Spinal cord (tissue), 10 donors: ENCODE measurements at places on chromosomes 11 and 22.
A peak's percentile ranks its signal among the peaks of the same experiment; 100 is the strongest.

GRCh38 chr11:2035382-2035781, 37.7 kb upstream of the H19 start:
- DNase-seq: no peak

DNA sequence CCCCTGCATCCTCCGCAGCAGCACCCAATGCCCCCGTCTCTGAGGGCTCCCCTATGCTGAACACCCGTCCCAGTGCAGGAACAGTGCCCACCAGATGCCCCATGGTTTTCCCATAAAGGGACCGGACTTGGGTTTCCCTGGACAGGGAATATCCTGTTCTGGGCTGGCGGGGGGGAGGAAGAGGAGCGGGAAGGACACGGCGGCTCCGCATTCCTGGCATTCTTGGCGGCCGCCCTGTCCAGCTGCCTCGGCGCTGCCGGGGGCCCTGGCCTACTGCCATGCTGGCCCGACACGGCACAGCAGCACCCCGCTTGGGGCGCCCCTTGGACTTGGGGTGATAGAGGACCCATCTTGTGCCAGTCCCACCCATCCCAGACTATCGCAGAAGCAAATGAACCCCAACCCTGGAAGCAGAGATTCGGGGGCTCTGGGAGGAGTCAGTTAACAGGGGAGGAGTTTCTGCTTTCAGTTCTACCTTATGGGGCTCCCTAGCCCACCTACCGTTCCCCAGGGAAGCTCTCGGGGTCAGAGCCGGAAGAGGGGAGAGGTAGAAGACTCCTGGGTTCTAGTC, 23.7 kb upstream of the CBX7 start:
- DNase-seq: no peak

- no peak for DNase-seq
These were observed 26.6 kb upstream of the CABP7 start for GRCh38 chr22:29693161-29693560.

- no peak for DNase-seq
These were observed at the start of gene TRIM29 for GRCh38 chr11:120137611-120138521. TRIM29 (minus strand) TSS chr11:120138113; CDS start chr11:120138031, 82 bp downstream.

DNA sequence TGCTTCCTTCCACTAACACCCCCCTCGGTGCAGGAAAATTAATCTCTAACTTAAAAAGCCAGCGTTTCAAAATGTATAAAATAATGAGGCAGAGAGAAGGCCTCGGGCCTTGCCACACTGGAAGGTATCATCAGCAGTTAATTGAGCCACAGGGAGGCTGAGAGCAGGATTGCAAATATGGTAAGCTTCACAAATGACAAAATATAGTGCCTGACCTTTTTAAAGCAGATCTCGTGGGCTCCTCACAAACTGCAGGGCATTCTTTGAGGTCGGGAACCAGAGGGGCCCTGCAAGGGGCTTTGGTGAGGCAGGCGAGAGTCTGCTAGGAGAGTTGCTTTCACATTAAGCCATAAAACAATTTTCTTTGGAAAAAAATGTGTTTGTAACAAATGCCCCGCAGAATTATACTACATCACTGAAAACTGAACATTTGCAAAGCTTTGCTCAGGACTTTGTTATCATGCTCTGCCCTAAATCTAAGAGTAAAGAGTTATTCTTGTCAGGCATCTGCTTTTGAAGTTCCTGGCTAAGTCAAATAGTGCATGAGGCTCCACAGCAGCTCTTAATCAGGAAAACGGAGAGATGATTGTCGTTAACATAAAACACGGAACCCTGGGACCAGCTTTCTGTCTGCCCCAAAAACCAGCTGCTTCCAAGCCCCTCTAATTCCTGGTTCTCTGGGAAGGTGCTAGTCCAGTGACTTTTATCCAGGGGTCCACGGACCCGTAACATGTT, 61.4 kb upstream of the SYT13 start:
- DNase-seq: peak; percentile 34

DNA sequence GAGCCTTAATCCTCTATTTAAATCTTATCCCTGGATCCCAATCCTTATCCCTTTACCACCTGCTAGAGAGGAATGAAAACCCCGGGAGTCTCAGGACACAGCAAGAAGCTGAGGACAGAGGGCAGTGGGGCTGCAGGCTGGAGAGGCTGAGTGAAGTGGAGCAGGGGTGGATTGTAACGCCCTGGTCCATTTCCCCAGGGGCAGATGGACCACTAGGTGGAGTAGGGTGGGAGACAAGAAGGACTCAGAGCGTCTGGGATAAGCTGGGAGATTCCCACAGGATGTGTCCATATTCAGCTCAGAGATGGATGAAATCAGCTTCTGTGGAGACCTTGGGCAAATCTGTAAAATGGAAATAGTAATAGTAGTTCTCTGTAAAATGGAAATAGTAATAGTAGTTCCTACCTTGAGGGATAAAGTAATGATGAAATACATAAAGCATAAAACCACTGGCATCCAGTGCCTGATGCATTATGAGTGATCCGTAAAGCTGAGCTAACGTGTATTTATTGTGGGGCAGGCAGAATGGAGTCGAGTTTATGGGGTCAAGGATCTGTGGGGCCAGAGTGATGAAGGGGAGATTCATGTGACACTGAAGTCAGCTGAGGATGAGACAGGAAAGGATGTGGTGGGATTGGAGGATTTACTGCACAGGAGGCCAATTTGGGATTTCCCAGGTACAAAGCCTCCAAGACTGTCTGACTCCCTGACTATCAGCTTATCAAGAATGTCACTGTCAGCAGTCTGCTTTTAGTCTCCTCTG, 1.9 kb upstream of the ROBO4 start:
- no peak for DNase-seq

- DNase-seq: no peak
These were observed 58.0 kb upstream of the FADD start for GRCh38 chr11:70145071-70145470.

DNA sequence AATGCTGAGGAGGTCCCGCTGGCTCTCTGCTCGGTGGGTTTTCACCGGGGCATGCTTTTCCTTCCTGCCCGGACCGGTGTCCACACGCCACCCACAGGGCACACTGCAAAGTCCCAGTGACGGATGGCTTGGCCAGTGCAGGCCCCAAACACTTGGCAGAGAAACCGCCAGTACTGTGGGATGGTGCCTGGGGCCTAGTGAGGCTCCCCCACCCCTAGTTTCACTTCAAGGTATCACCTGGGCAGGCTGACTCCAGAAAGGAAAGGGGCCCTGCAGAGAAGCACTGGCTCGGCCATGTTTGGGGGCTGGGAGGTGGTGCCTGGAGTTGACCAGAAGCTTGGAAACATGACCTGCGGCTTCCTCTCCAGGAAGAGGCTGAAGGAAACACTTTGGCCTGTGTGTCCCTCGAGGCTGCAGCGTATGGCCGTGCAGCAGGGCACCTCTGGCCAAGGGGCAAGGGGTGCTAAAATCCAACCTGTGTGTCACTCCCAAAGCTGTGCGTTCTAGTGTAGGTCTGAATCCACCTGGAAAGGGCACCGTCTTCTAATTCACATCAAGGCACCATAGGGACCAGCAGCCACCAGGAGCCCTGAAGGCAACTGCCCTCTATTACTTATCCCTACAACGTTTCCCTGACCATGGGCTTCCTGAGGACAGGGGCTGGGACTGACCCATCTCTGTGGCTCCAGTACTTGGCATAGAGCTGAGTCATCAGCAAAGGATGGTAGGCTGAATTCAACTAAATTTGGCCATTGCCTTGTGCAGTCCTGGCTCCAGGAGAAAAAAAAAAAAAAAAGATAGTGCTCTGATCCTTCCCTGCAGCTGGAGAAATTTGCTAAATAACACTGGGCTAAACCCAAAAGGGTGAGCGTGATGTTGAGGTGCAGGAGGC, 22.6 kb downstream of the TPBGL start:
- DNase-seq: no peak

DNA sequence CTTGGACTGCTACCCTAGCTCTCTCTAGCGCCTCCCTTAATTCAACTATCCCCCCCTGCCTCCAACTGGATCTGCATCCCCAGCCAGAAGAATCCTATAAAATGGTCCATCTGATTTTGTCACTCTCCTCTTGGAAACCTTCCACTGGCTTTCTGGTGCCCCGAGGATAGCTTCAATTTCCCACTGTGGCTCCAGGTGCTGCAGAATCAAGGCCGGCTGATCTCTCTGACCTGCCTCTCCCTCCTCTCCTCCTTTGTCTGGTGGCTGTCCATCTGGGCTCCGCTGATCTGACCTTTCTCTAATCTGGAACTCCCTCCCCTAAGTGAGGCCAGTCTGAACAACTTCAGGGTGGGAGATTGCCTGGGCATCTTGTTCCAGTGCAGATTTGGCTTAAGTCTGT, 6.1 kb upstream of the GRK3 start:
- DNase-seq: no peak

DNA sequence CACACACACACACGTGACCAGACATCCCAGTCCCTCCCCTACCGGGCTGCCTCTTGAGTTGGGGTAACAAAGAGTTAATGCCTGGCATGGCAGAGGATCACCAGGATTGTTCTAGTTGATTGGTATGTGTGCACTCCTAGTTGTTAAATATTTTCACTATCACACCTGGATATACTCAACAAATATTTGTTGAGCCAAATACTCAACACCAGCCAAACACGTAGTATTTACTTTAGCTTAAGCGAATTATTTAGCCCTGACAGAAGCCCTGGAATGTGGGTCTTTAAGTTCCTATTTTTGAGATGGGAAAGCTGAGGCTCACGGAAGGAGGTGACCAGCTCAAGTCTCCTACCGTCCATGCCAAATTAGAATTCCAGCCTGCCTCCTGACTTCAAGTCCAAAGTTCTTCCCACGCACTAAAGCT, 10.5 kb downstream of the CD3E start:
- no peak for DNase-seq

- DNase-seq: no peak
These were observed 454.3 kb upstream of the KIRREL3 start for GRCh38 chr11:127454856-127455255.

DNA sequence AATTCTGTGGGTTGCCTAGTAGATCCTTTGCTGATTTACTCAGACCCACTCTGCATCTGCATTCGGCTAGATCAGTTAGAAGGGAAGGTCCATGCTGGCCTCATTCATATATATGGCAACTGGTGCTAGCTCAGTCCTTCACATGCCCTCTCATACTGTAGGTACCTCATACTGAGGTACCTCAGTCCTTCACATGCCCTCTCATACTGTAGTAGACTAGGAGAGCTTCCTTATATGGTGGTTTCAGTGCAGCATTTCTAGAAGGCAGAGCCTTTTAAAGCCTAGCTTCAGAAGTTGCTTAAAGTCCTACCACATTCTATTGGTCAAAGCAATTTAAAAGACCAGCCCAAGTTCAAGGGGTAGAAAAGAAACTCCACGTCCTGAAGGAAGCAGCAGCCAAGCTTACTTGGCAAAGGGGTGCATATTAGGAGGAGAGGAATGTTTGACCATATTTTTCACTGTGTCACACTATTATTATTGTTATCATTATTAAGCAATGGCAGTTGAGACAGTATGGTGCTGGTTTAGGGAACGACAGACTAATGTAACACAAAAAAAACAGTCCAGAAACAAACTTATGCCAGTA, 356.4 kb downstream of the DYNC2H1 start:
- DNase-seq: no peak

- no peak for DNase-seq
These were observed 32.2 kb downstream of the SLC6A5 start for GRCh38 chr11:20631519-20632168.

DNA sequence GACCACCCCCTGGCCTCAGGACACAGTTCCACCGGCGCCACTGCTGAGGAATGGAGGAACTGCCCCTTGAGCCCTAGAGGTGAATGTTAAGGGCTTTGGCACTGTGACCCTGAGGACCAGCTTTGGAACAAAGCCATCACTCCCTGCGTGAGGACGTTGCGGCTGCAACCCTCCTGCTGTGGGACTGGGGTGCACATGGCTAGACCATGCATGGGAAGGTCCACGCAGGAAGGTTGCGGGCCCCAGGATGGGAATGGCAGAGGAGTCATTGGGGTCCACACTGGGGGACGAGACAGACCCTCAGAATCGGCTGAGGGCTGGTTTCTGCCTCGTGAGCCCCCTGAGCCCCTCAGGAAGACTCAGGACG, 6.4 kb upstream of the ADORA2A start:
- no peak for DNase-seq

DNA sequence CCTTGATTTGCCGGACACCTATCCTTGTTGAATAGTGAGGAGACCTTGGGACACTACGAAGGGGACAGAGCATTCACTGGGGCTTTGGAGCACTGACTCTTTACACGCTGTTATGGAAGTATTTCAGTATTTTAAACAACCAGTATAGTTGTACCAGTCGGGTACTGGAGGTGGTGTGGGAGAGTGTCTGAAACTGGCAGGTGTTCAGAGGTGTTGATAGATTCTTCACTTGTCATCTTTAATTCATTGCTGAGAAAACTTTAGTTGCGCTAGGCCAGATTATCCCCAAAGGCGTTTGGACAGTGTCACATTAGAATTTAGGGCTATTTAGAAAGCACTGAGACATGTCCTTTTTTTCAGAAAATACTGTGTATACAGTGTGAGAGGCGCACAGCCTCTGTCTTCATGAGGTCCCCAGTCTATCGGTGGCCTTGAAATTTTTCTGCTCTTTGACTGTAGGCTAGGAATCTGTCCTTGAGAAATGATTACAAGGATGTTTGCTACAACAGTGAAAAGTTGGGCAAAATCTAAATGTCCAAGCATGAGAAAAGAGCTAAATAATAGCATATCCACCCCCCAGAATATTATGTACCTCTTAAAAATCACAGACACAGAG, 69.7 kb downstream of the TEAD1 start:
- DNase-seq: no peak

DNA sequence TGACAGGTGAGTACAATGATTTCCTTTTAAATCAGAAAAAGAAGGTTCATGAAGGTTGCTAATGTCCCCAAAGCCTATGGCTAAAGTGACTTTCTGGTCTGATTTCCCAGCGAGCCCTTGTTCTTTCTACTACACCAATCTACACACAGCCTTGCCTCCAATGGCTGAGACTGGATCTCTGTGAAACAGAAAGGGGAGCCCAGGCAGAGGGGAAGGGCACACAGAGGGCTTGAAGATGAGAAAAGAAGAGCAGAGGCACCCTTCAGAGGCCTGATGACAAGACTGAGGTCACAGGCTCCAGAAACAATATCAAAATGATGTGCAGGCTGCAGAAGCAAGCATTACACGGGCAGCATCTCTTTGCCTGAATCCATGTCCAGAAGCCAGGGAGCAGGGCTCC, 1.5 kb downstream of the SYN3 start:
- DNase-seq: no peak

DNA sequence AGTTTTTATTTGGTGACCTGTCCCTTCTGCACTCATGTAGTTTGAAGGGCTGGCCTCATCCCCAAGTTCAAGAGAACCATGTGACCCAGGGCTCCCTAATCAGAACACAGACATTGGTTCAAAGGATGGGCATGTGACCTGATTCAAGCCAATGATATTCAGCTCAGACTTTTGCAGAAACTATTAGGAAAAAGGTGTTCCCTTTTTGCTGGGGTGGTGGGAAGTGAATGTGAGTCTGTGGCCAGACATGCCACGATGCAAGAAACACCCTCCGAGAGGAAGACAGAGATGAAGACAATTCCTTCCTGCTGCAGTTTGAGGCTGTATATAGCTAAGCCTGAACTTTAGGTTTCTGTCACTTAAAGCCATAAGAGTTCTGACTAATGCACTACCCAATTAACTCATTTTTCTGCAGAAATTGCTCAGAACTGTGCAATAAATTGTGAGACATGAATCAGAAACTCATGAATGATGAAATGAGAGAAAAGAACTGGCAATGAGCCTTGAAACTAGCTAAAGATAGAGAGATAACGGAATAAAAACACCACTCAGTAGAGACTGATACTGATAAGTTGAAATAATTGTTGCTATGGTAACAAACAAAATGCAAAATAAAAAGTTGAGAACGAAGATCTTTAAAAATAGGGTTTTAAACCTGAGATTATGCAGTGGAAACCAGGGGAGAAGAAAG, 9.2 kb upstream of the MAPK1 start:
- no peak for DNase-seq

GRCh38 chr11:43874078-43874477, 6.6 kb upstream of the ALKBH3 start:
- DNase-seq: no peak

- no peak for DNase-seq
These were observed 90.4 kb downstream of the WT1 start for GRCh38 chr11:32344946-32345345.
